ENCODE measurements at places on chromosomes 4 and X. TPM values are rescaled to one million over a fixed set of nuclear protein-coding genes. Genes with fewer than 3 reads are reported as not detected.

GRCh38 chr4:31715302-31715701 is 995.1 kb downstream of the PCDH7 start:
- no peak for DNase-seq

DNA sequence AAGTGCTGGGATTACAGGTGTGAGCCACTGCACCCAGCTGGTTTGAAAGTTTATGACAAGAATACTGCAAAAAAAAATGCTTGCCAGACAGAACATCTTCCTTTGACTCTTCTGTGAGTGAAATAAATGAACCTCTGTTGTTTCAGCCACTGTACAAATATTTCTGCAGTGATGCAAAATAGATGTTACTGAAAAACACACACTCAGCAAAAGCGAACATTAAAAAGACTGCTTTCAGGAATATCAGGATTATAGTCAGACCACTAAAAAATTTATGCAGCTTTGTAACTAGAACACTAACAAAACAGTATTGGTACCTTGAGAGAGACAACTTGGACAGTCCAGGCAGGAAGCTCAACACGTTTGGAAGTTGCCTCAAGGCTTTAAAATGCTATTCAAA is 16.9 kb upstream of the SEPSECS start:
- no peak for DNase-seq

OTC gene
- not detected for total RNA-seq

DNA sequence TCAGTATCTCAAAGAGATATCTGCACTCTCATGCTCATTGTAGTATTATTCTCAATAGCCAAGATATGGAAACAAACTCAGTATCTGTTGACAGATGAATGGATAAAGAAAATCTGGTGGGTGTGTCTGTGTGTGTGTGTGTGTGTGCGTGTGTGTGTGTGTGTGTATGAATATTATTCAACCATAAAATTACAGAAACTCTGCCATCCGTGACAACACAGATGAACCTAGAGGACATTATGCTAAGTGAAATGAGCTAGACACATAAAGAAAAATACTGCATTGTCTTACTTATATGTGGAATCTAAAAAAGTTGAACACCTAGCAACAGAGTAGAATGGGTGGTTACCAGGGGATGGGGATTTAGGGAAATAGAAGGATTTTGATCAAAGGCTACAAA is 13.2 kb downstream of the XKRX start:
- no peak for DNase-seq

- no peak for DNase-seq
Observed at GRCh38 chrX:155389634-155390033, 7.7 kb downstream of the F8A2 start.

MAMLD1 gene
- 2.5 TPM for total RNA-seq

DNA sequence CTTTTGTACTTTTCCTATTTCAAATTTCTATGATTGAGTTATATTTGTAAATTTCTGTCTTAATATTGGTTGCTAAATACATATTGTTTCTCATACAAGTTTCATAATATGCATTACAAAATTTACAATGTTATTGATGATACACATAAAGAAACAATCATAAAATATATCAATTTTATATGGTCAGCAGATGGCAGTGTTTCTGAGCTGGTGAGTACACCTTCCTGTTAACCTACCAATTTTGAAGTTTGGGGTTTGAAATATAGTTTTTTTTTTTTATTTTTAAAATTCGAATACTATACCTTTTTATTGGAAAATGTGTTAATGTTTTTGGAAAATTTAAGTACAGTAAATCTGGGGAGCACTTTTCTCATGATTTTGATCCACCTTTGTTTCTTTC is 1953.1 kb upstream of the ADGRL3 start:
- no peak for DNase-seq

DNA sequence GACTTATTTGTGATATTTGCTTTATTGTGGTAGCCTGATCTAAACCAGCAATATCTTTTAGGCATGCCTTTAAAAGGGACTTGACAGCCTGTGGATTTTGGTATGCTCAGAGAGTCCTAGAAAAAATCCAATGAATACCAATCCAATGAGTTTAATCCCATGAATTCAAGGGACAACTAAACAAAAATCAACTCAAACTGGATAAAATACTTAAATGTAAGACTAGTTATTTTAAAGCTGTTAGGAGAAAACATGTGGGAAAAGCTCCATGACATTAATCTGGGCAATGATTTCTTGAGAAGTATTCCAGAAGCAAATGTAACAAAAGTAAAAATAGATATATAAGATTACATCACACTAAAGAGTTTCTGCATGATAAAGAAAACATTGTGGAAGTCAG is 711.5 kb upstream of the PITX2 start:
- DNase-seq, result no peak

- DNase-seq, result peak; percentile 9
Observed at GRCh38 chr4:135418353-135418752, 1216.8 kb upstream of the PABPC4L start.

DNA sequence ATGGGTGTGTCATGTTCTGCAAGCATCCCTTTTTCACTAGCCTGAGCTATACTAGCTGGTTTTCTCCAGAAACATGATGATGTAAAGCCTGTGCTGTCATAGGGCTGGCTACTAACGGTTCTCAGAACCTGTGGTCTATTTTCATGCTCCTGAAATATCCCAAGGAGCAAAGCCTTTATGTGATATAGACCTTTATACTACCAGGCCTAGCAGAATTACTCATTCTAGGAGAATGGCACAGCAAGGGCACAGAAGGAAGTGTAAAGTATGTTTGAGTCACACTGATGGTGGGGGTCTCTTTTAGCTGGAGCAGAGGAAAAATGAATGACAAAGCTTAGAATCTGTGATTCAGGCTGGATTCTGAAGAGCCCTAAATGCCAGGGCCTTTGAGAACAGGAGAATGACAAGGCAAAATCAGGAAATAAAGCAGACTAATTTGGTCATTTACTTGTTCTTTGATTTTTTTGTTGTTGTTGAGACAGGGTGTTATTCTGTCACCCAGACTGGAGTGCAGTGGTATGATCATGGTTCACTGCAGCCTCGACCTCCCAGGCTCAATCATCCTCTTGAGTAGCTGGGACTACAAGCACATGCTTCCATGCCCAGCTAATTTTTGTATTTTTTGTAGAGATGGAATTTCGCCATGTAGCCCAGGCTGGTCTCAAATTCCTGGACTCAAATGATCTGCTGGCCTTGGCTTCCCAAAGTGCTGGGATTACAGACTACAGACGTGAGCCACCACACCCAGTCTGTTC is 11.8 kb downstream of the TCEAL1 start:
- peak; percentile 79 for DNase-seq

KIT gene
- total RNA-seq, result 0.02 TPM

GRCh38 chr4:32789026-32789608 is 2068.9 kb downstream of the PCDH7 start:
- peak; percentile 62 for DNase-seq

HGFAC gene
- not detected for total RNA-seq

GRCh38 chrX:69120476-69120875 is 44.8 kb downstream of the PJA1 start:
- no peak for DNase-seq

DNA sequence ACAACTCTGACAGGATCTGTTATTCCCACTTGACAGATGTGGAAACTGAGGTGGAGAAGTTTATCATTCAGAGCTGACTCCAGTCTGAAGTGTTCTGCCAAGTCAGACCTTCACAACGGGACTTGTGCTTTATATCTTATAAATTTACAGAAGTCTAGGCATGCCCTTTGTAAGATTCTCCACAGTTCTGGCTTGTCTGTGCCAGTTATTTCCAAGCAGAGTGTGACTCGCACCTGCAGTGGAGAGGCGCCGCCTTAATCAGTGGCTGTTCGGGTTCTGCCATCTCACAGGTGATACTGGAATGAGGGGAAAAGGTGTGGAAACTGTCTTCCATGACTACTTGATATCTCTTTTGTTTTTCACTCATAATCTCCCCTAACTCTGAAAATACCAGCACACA is 63.2 kb downstream of the CPEB2 start:
- no peak for DNase-seq

AREG gene
- not detected for total RNA-seq

RNF150 gene
- 4.0 TPM for total RNA-seq

DNA sequence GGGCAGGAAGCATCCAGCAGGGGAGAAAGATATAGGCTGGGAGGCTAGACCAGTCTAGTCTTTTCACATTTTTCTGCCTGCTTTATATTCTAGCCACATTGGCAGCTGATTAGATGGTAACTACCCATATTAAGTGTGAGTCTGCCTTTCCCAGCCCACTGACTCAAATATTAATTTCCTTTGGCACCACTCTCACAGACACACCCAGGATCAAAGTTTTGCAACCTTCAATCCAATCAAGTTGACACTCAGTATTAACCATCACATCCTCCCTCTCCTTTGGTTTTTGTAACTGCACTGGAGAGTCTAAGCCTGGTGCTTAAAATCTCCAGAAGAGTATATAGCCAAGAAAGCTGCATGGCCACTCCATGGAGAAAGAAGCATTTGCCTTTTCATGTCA is 560.4 kb downstream of the GRXCR1 start:
- no peak for DNase-seq

ZNF275 gene
- 14.0 TPM for total RNA-seq

DNA sequence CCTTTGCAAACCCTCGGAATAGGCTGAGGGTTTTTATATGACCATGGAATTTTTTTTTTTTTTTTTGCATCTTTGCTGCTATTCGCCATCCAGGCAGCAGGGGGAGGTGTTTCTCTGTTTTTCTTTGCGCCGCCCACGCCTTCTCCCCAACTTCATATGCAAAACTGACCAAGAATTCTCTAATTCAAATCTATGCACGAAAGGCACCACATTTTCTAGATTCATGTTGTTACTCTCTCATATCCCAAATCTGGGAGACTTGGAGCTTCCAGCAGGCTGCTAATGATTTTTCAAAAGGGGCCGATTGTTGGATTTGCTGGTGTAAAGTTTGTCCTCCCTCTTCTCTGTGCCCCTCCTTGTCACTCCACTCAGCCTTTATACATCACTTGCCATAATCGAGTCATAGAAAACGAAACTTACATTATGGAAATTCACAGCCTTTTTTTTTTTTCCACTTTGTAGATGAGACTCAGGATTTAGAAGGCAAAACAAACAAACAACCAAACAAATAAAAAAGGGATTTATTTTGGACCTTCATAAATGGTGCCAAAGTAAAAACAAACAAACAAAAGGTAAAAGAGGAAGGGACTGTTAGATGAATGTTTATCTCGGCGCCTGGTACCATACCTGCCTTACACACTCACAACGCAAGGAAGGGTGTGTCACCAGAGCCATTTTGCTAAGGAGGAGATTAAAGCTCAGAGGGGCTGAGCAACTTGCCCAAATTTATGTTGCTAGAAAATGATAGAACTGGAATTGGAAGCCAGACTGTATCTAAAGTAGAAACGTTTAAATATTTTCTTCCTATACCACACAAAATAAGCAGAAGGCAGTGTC is 29.3 kb upstream of the BOD1L1 start:
- peak; percentile 65 for DNase-seq

DNA sequence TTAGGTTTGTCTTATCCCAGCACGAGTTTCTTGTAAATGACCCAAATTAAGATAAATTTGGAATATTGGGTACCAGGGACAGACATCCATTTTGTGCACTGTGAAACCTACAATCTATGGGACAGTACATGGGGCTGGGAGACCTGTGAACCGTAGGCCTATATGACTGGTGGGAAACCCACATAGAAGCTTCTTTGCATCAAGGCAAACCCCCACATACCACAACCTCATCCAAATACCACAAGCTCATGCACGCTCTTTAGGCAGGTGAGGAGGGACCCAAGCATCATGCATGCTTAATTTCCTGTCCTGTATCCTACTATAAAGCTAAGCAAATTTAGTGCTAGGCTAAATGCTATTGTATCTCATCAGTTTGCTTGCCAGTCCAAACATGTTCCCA is 47.8 kb downstream of the NIPAL1 start:
- DNase-seq, result no peak

DNA sequence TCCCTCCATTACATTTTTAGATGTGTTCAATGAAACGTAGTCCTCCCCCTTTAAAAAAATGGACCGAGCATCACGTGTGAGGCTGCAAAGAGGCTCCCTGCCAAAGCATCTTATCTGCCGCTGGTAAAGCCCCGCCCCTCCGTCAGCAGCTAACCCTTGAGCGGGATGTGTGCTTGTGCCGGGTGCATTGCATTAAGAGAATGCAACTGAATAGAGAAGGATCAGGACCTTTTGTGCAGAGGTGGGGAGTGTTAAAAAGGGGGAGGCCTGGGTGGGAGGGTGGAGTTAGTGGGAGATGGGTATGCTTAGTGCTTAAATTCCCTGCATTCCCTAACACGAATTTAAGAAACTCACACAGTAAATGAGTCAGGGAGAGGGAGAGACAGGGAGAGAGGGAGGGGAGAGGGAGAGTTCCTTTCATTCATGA is 66.0 kb downstream of the TBL1X start:
- DNase-seq, result peak; percentile 86

GRCh38 chr4:113539408-113539807 is 222.1 kb downstream of the CAMK2D start:
- DNase-seq, result peak; percentile 46

VSIG4 gene
- not detected for total RNA-seq

MGARP gene
- total RNA-seq, result 4.7 TPM

DNA sequence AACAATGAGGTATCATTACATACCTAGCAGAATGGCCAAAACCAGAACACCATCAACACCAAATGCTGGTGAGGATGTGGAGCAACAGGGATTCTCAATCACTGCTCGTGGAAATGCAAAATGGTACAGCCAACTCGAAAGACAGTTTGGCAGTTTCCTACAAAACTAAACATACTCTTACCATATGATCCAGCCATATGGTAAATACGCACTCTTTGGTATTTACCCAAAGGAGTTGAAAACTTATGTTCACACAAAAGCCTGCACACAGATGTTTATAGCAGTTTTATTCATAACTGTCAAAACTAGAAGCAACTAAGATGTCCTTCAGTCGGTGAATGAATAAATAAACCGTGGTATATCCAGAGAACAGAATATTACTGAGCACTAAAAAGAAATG is 7.8 kb downstream of the CASP3 start:
- DNase-seq, result no peak

- DNase-seq, result no peak
Observed at GRCh38 chr4:31575504-31575903, 855.3 kb downstream of the PCDH7 start.

DNA sequence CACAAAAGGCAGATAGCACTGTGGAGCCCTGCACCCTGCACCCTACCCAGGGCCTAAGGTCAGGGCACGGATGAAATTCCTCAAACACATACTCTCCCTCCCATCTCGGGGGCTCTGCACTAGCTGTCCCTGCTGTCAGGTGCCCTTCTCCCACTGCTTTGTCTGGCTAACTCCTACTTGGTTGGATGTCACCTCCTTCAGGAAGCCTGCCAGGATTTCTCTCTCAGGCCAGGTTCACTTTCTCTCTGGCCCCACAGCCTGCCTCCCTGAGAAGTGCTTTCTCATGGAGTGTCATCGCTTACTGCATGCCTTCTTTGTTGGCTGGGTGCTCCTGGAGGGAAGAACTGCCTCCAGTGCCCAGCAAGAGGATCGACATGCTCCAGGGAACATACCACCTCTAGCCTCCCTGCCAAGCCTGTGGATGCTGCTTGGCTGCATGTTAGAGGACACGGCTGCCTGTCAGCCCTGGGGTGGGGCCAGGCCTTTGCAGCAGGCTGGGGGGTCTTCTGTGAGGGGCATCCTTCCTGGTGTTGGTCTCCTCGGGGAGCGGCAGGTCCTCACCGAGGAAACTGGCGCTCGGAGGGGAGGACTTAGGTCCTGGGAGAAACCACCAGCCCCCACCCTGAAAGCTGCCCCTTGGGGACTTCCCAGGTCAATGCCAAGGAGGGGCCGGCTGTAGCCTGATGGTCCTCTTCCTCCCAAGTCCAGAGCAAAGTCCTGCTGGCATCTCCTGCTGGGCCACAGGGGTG is 15.0 kb downstream of the ABLIM2 start:
- no peak for DNase-seq

NIPAL1 gene
- 3.3 TPM for total RNA-seq

Measured in M059J (cell line).